Hippocampal formation (tissue), 2 donors: ENCODE measurements at places on chromosomes 5 and 9.

DNA sequence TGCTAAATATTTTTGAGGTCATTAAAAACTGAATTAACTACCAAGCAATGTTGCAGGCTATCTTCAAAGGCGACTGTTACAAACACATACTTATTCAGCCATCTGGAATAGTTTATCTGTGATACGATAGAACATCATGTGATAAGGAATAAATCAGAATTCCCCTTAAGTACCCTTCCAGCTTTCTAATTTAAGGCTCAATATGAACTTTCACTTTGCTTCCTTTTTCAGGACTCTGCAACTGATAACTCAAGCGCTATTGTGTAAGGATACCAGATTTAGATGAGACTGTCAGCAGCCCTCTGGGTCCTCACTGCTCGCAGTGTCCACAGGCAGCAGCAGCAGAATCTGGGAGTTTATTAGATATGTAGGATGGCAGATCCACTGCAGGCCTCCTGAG, 416.3 kb downstream of the SPATA31D1 start:
- DNase-seq = no peak

DNA sequence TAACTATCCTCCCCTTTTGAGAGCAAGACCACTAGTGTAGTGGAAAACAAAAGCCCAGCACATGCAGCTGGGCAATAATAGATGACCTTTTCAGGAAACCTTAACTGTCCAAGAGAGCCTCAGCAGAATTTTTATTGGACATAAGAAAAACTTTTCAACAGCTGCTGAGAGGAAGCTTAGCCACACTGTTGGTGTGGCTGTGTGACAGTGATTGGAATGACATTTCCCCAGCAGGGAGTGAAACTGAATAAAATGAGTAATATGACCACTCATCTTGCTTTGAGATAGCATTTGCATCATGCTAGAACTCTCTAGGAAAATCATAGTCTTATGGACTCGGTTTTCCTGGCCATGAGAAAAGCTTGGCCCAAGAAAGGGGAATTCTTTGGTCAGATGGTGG, 687.8 kb downstream of the SLCO4C1 start:
- no peak for DNase-seq

DNA sequence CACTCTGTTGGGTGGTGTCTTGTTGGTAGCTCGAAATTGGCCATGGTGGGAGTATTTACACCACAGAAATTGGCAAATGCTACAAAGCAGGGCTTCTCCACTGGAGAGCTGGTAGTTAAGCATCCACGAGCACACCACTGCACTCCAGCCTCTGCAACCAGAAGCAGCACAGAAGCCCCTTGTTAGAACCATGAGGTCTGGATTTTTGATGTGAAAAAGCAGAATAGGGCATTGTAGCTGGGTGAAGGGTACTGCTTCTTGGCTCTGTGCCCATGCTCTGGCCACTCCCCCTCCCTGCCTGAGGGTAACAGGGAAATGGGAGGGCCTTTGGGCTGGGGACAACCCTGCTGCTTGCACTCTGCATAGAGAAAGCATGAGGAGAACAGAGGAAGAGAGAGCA, 81.2 kb upstream of the UBTD2 start:
- DNase-seq = peak; percentile 53

DNA sequence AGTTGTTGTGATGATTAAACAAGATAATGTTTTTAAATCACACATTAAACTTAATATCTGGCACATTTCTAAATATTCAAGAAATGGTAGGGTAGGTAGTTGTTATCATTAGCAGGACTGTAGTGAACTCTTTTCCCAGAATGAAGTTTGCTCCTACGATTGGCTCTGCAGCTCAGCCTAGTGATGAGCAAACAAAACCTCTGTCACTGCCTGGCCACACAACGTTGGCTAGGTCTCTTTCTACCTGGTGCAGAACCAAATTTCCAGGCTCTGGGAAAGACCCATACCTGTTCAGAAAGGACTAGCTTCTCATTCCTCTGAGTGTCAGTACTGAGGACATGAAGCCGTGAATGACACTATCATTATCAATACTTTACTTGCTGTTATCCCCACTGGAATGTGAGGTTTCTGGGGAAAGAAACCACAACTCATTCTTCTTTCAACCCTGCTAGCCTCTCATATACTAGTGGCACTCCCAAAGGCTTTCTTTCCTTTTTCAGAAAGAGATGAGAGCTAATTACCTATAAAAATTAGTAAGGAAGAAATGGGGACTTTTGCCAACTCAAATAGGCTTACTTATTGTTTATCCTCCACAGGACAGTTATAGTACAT, 219.3 kb upstream of the TRIM32 start:
- DNase-seq = no peak

DNA sequence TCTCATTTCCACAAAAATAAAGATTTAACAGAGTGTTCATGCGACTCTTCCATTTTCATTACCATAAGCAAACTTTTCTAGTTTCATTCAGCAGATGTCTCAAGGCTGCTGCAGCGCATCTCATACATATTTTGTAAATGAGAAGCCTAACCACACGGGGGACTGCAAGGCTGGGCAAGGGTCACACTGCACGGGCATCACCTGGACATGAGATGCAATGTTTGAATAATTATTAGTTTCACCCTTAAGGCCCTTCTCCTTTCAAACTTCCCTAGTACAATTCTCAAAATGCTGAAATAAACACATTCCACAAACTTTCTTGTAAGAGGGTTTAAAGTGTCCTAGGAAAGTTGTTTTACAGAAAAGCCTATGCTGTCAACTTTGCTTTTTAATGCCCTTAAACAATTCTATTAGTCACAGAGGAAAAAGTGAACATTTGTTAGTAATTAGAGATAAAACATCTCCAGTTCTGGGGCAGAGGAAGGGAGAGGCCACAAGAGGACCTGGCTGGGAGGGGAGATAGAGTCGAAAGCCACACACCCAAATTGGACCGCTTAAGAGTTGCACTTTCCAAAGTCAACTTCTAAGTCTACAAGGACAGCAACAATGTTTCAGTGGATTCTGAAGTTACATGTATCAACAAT, 1.3 kb downstream of the DENND1A start:
- DNase-seq = no peak

GRCh38 chr5:135309391-135310327, 89.4 kb downstream of the MACROH2A1 start:
- DNase-seq = no peak

DNA sequence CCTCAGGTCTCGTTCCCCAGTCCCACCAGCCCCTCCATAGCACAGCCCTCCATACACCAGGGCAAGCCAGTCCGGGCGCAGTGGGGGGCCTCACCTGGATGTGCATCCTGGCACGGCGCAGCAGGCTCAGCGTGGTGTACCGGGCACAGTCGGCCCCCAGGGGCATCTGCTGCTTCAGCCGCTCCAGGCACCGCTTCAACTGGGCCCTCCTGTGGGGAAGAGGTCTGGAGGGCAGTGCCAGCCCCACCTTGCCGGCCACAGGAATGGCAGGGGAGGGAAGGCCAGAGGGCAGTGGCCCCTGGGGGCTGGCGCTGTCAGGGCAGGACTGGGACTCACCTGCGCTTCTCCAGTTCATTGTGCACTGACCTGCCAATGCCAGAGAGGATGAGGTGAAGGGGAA, 1.4 kb downstream of the MXD3 start:
- DNase-seq = no peak

- DNase-seq = no peak
These were observed 270.6 kb downstream of the MLLT3 start for GRCh38 chr9:20351715-20352114.

DNA sequence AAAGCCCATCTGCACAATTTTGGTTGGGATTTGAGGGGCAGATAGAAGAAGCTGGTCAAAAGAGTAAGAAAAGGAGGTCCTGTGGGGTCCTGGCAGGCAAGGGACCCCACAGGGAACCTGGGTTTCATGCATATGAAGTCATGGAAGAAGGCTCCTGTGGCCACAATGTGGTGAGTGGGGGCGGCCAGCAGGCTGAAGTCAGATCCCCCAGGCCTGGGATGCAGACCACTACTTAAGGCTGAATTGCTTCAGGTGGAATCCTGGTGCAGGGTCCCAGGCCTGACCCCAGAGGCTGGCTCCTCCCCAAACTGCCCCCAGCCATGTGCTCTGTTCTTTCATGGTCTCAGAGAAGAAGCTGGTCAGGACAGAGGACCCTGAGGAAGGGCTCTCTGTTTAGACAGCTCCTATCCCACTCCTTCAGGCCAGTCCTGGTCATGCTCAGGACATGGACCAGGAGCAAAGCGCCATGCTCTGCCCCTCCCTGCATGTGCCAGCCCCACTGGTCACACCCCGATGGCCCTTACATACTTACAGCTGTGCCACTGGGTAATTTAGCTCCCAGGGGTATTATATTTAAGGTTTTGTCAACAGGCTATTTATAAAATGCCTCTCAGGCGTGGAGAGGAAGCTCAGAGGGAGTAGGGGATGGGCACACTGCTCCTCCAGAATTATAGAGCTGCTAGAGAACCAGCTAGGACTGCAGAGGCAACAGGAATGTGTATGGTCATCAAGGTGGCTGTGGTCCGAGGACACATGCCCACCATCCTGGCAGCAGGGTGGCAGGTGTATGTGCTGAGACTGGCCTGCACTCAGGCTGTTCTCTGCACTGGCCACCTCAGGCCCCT, 33.4 kb downstream of the C5orf15 start:
- DNase-seq = no peak

- DNase-seq = no peak
These were observed 172.0 kb upstream of the KLF9 start for GRCh38 chr9:70586476-70586875.
